ENCODE measurements at places on chromosomes 6 and 20.

DNA sequence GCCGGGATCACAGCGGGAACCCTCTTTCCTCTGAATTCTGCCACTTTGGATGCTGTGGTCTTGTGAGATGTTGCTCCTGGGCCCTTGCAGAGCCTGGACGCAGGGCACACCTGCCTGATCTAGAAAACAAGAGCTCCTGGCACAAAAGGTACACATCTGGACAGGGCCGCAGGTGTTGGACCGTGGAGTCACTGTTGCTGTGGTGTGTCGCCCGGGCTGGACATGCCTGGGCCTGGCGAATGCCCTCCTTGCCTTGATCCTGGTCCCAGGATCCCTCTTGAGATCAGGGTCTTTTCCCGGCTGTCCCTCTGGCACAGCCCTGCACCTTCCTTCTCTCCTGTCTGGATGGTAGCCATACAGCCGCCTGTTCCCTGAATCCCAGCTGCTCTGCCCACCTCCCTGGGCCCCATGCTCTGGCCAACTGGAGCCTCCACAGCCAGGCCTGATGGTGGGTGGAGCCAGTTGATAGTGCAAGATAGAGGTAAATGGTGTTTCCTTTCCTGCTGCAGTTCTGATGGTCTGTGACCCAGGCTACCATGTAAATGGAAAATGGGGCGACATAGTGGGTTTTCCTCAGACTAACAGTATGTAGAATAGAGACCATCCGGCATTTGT, 5.0 kb downstream of the FOXP4 start:
- DNase-seq: no peak

GRCh38 chr6:31622684-31623091, 2.2 kb downstream of the PRRC2A start:
- no peak for DNase-seq

DNA sequence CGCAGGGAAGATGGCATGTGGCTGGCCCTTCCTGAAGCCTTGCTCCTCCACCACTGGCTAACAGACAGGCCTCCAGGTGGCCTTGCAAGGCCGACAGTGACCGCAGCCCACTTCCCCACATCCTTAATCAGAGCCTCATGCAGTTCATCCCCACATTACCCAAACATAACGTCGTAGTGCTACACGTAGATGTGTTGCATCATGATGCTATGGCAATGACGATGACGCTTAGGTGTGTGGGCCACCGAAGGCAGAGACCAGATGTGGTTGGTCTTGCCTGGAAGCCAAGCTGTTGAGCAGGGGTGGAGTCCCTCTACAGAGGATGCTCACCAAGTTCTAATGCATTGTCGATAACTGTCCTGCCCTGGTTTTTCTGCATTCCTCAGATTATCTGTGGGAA, 5.6 kb downstream of the CD93 start:
- no peak for DNase-seq

DNA sequence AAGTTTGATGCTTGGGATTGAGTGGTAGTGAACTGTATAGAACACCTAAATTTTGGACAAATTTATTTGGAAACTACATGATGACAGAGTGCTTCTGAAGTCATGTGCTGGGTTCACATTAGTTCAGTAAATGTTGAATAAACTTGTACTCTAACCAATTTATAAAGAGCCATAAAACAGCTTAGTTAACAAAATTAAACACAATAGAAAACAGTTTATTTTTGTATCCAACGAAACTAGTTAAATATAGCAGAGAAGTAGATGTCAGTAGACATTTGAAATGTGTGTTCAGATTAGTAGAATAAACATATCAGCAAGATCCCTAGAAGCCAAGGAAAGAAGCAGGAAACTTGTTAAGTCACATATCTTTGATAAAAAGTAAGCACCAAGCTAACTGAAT, 32.1 kb downstream of the SCAF8 start:
- DNase-seq: no peak

GRCh38 chr6:10098756-10099528, 315.9 kb downstream of the TFAP2A start:
- DNase-seq: no peak

DNA sequence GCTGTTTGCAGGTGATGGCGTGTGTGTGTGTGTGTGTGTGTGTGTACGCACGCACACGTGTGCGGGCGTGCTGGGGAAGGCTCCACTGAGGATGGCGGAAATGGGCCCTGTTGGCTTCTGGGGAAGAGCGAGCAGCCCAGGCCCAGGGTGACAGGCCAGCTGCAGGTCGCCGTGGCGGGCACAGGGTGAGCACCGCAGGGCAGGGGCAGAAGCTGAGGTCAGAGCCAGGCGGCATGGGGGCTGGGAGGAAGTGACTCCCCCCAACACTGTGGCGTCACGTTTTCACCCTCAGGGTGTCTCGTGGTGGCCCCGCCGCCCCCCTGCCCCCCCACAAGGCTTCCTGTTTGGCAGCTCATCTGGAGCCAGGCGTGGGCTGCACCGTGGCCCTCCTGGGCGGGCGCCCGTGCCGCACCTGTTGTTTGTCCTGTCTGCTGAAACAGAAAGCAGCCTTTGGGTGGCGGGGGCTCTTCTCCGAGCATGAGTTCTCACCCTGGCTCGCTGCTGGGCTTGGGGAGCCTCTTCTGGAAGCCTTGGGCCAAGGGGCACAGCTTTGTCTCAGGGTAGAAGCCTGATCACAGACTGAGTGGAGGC, 7.1 kb downstream of the RBM38 start:
- peak; percentile 68 for DNase-seq

- peak; percentile 77 for DNase-seq
Observed at GRCh38 chr6:3157131-3157933, at the start of gene TUBB2A. TSS of gene TUBB2A (minus strand) at chr6:3157544. CDS start at chr6:3157463, 81 bp downstream.

DNA sequence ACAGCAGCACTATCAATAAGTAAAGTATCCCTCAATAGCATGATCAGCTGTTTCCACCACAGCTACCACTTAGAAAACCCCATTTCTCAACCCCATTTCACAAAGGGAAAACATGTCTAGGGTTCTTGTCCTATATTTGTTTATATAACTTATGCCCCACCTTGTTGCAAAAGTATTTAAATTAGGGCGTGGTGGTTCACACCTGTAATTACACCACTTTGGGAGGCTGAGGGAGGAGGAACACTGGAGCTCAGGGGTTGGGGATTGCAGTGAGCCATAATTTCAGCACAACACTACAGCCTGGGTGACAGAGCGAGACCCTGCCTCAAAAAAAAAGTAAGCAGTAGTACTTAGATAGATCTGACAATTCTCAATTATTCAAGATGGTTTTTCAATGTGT, 3.7 kb downstream of the MRPL14 start:
- no peak for DNase-seq

GRCh38 chr6:35919827-35920751, 809 bp downstream of the SRPK1 start:
- DNase-seq: peak; percentile 28

DNA sequence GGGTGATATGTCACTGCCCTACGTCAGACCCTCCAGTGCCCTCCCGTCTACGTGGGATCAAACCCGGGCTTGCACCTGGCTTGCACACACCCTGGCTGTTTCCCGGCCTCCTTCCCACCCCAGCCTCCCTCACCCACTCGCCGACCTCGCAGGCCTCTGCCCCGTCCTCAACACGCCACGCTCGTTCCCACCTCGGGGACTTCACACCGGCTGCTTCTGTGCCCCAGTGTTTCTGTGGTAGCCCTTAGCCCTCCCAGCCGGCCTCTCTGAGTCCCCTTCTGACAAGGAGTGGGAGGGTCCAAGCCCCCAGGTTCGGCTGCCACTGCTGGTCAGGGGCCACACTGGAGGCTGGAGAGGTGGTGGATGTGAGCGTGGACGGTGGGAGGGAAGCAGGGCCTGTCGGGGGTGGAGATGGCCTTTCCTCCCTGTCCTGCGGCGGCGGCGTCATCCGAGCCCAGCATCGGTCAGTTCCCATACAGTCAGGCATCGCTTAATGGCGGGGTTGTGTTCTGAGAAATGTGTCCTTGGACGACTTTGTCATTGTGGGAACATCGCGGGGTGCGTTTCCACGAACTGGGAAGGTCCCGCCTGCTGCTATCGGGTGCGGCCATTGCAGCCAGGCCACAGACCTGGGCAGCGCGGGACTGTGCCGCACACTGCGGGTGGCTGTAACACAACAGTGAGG, 11.4 kb upstream of the KIF25 start:
- no peak for DNase-seq

- DNase-seq: no peak
Observed at GRCh38 chr6:160253714-160254113, 4.9 kb downstream of the SLC22A2 start.

- DNase-seq: no peak
Observed at GRCh38 chr20:23293689-23294088, 56.9 kb upstream of the NXT1 start.

GRCh38 chr6:160261991-160262680, 3.5 kb upstream of the SLC22A2 start:
- DNase-seq: no peak

DNA sequence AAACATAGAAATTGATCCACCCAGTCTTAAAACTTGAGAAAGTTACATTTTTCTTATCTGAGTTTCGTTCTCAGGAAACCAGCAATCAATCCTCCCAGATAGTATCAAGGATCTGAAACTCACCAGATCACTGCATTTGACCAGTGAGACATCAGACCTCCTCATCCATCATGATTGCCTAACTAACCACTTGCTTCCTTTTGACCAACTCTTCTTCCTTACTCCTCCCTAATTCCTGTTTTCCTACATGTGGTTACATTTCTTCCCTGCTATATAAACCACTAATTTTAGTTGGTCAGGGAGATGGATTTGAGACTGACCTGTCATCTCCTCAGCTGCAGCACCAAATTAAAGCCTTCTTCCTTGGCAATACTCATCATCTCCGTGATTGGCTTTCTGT, 357.1 kb upstream of the POU3F2 start:
- DNase-seq: no peak

DNA sequence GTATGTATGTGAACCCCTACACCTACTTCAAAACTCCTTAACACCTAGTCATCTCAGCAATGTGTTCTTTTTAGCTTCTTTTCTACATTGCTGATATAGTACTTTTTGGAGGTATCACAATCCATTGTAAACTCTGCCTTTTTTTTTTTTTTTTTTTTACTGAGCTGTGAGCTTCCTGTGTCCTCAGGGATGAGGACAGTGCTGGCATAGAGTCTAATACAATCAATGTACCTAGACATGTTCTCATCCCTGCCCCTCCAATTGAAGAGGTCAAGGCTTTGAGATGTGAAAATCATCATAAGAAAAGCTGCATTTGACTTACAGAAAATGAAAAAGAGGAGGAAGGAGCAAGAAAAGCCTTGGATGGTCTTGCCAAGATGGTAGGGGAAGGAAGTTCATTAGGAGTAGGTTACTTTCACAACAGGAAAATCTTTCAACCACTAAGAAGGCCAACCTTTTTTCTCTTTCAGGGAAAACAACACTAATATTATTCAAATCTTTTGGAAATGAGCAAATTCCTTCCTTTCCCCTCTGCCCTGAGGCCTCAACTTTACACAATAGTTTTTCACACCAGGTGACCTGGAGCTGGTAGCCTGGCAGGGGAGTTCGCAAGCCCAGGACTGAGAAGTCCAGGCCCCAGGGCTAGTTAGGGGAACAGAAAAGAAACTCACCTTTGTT, 2.8 kb upstream of the JARID2 start:
- no peak for DNase-seq
